ENCODE measurements at places on chromosomes 5 and 9. TPM values are rescaled to one million over a fixed set of nuclear protein-coding genes. Genes with fewer than 3 reads are reported as not detected.

The RANBP3L gene
- not detected for total RNA-seq

The TMEM215 gene
- total RNA-seq = not detected

The NME5 gene
- total RNA-seq = 2.6 TPM

The GLRA1 gene
- not detected for total RNA-seq

The IFNE gene
- total RNA-seq = 11.2 TPM

The CETN3 gene
- 7.6 TPM for total RNA-seq

The NPR3 gene
- 82.2 TPM for total RNA-seq

The NUTM2F gene
- total RNA-seq = not detected

The IL5 gene
- not detected for total RNA-seq

The PCDHB7 gene
- under 0.01 TPM for total RNA-seq
